SW480 (cell line): ENCODE measurements at places on chromosomes 12 and 14.

DNA sequence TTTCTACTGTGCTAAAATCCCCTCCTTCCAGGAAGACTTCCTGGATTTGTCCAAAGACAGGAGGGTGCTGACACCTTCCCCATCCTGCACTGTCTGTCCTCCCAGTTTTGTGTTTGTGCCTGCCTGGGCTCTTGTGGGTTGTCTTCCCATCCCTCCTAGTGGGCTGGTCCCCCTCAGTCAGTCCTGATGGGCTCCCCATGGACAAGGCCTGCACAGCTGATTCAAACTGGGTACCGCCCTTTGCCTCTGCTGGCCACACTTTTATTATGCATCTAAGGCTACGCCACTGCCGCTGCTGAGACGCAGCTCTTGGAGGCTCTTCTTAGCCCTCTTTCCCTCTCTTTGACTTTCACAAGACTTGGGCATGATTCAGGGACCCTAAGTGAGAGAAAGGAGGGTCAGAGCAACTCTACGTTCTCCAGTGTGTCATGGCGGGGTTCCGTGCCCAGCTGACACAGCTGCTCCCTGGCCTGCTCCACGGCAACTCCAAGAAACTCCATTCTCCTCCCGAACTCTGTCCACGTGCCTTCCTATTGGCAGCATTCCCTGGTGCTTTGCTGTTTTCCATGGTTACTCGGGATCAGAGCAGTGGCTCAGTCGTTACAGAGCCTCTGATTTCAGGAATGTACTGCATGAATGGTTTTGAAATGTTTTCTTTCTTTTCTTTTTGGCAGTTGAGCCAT, 3.8 kb upstream of the KRT85 start:
- no peak for DNase-seq

GRCh38 chr12:12943586-12944260, 8.2 kb downstream of the GPRC5D start:
- no peak for DNase-seq

GRCh38 chr12:25320123-25321006, 69.6 kb upstream of the KRAS start:
- DNase-seq, result no peak

GRCh38 chr14:104447750-104448149, 131.8 kb upstream of the C14orf180 start:
- no peak for DNase-seq

DNA sequence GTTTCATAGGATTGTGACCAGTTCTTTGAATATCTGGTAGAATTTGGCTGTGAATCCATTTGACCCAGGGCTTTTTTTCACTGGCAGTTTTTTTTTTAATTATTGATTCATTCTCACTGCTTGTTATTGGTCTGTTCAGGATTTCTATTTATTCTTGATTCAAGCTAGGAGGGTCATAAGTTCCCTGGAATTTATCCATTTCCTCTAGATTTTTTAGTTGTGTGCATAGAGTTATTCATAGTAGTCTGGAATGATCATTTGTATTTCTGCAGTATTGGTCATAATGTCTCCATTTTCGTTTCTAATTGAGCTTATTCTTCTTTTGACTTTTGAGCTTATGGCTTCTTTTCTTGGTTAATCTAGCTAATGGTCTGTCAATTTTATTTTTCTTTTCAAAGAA, 291.6 kb downstream of the AKAP6 start:
- DNase-seq, result no peak

DNA sequence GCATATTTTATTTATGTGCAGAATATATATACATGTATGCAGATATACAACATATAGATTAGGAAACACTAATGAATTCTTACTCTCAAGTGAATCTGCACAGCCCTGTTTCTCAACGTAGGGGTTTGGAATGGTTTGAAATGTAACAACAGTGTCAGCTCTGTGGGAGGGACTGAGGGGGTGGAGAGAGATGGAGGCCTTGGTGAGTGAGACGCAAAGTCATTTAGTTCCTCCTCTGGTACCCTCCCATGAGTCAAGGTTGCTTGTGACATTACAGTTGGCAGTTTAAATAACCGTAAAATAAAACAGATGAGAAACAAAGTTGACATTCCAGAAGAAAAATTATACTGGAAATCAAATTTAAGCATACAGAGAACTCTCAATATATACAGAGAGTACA, 313.0 kb upstream of the PRKD1 start:
- DNase-seq, result no peak

DNA sequence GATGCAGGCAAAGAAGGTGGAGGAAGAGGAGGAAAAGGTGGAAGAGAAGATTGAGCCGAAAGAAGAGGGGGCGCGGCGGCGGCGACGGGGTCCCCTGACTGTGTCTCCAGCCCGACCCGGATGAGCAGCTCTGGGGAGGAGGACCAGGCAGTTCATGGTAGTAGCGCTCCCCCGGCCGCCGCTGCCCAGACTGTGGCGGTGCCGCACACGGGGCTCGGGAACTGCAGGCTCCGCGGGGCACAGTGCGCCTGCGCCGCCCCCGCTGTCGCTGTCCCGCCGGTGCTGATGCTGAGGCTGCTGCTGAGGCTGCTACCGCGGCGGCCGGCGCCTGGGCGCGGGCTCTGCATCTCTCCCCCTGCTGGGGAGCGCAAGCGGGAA, at the start of gene KCNH5:
Gene KCNH5, minus strand, starts transcription at position 225 of the 378 bp plus-strand sequence. CDS start 272 bp downstream, outside the sequence.
- DNase-seq, result no peak

DNA sequence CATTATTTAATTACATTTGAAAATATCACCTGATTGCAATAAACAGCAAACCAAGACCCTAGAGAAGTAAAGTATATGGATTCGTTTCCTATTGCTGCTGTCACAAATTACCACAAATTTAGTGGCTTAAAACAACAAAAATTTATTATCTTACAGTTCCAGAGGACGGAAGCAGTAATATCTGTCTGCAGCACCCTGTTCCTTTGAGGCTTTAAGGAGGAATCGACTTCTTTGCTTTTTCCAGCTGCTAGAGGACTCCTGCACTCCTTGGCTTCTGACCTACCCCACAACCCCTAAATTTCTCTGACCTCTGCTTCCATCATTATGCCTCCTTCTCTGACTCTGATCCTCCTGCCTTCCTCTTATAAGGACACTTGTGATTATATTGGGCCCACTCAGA, 23.8 kb upstream of the PPM1A start:
- DNase-seq, result no peak

GRCh38 chr12:3632754-3633153, 120.2 kb downstream of the CRACR2A start:
- DNase-seq, result no peak

DNA sequence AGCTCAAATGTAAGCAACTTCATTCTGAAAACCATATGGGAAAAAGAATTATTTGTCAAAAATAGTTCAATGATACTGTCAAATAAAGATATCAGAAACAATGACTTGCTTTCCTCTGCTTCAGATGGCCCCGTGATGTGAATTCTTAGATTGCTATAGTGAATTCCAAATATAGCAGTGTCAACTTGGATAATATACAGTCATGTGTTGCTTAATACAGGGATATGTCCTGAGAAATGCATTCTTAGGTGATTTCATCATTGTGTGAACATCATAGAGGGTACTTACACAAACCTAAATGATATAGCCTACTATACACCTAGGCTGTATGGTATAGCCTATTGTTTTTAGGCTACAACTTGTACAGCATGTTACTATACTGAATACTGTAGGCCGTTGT, 108.7 kb upstream of the MIS18BP1 start:
- no peak for DNase-seq

DNA sequence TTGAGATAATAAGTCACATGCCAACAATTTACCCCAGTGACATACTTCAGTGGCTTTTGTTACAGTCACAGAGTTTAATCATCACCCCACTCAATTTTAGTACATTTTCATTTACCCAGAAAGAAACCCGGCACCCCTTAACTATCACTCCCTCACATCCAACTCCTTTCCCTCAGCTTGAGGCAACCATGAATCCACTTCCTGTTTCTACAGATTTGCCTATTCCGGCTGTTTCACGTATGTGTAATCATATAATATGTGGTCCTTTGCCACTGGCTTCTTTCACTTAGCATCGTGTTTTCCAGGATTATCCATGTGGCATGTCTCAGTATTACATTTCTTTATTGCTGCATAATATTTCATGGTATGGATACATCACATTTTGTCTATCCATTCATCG, 147.5 kb downstream of the CFAP54 start:
- DNase-seq, result no peak

DNA sequence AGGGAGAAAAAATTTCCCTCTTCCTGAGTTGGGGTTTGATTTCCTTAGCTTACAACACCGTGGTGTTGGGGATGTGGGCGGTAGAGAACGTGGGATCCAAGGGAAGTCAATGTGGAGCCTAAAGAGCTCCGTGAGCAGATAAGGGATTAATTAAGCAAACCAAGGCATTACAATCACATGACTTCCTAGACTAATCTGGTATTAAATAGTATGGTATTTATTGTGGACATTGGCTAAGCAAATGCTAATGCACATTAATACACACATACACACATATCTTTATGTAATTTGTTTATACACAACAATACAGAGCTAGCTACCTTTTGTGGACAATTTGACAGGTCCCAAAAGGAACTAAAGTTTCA, 791 bp upstream of the RNF41 start:
- no peak for DNase-seq

- no peak for DNase-seq
Observed at GRCh38 chr12:117060929-117061305, 38.3 kb downstream of the TESC start.

- DNase-seq, result no peak
Observed at GRCh38 chr12:120352117-120352516, 16.8 kb downstream of the MSI1 start.
